ENCODE measurements at places on chromosomes 5 and 9.

- DNase-seq, result no peak
- no peak overlapping the region for H3K4me3 ChIP-seq
- H3K4me1 ChIP-seq, result peaks cover 7% of the 10 kb centered on the region
- H3K36me3 ChIP-seq, result peaks cover 2% of the 10 kb centered on the region
Measured at GRCh38 chr5:54621709-54622108, 104.2 kb downstream of the SNX18 start.

DNA sequence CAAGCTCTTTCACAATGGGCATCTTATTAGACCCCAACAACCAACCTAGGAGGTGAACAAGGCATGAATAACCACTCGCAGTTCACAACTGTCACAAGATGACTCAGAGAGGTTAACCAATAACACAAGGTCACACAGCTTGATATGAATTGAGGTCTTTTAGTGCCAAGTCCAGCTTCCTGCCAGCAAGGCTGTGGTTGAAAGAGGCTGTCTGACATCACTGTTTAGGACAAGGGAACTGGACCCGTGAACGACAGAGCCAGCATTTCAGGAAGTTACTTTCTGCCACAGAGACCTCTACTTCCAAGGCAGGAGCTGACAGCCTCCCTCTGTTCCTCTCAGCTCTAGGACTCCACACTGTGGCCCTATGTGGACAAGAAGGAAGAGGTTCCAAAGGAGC, 53.4 kb upstream of the ALDH1B1 start:
- peaks cover 4% of the 10 kb centered on the region for H3K36me3 ChIP-seq
- H3K4me1 ChIP-seq, result no peaks in the 10 kb centered on the region
- peaks cover 30% of the 10 kb centered on the region for H3K27me3 ChIP-seq
- no peak overlapping the region for H3K27ac ChIP-seq
- no peak overlapping the region for H3K4me3 ChIP-seq

DNA sequence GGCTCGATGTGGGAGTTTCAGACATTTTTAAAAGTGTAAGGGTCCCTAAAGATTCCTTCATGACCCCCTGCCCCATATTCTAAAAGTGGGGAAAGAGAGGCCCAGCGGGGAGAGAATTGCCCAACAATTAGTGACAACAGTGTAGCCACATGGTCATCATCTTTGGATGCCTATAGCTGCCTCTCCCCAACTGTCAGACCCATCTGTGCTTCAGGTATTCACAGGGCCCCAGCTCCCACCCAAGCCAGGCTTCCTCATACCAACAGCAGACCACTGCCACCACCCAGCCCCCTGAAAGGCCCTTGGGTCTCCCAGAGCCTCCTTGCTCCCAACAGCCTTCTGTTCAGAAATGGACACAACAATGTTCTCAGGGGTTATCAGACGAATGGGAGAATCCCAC, 4.1 kb downstream of the BICD2 start:
- no peak overlapping the region for H3K4me3 ChIP-seq
- H3K27me3 ChIP-seq, result no peaks in the 10 kb centered on the region
- DNase-seq, result no peak
- no peaks in the 10 kb centered on the region for H3K36me3 ChIP-seq
- peak overlapping the region; percentile 27 for H3K27ac ChIP-seq

DNA sequence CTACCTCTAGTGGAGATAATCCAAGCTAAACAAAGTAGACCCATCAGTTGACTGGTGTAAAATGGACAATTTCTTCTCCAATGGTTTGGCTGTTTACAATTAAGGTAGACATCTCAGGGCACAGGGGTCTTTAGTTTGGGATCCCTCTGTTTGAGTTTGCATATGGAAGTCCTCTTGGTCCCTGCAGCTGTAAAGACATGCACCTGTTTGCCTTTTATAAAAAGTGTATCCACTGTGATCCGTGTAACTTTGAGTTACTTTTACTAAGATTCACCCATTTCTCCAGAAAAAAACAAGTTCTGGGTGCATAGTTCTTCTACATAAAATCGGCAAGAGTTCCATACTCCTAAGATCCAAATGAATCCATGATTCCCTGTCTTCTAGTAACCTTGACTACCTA, 374.7 kb upstream of the ADAMTS16 start:
- no peaks in the 10 kb centered on the region for H3K36me3 ChIP-seq
- no peak overlapping the region for H3K4me3 ChIP-seq
- no peak overlapping the region for H3K27ac ChIP-seq
- DNase-seq, result no peak
- H3K4me1 ChIP-seq, result no peaks in the 10 kb centered on the region
- H3K27me3 ChIP-seq, result no peaks in the 10 kb centered on the region

DNA sequence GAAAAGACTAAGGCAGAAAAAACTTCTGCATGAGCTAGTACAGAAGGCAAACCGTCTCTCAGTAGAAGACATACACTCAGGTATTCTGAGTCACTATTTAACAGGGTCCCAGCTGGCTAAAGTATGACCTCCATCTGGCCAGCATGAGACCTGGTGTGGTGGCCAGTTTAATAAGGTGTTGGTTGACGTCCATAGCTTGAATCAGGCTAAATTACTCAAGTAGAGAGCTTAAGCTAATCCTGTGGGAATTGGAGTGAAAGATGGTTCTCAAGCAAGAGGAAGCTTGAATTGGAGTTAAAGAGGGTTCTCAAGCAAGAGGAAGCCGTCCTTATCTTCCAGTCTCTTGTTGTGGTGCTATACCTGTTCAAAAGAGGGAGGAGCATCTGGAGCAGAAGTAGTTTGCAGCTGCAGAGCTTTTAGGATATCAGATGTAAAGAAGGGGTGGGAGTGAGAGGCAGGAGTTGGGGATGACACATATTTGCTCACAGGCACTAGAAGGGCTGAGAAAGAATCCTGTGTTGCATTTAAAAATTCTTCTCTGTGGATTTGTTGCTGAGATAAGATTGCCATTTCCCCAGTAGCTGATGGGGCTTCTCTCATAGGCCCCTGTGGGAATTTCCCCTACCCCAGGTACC, 136.1 kb upstream of the RUSC2 start:
- peaks cover 12% of the 10 kb centered on the region for H3K4me1 ChIP-seq
- no peak overlapping the region for H3K4me3 ChIP-seq
- H3K27ac ChIP-seq, result no peak overlapping the region

GRCh38 chr5:76468635-76469425, 65.7 kb downstream of the IQGAP2 start:
- peaks cover 45% of the 10 kb centered on the region for H3K4me1 ChIP-seq
- no peak overlapping the region for H3K4me3 ChIP-seq
- peaks cover 4% of the 10 kb centered on the region for H3K36me3 ChIP-seq
- H3K27me3 ChIP-seq, result no peaks in the 10 kb centered on the region
- H3K27ac ChIP-seq, result peak overlapping the region; percentile 99
- DNase-seq, result no peak

- DNase-seq, result no peak
- no peak overlapping the region for H3K4me3 ChIP-seq
- peaks cover 12% of the 10 kb centered on the region for H3K36me3 ChIP-seq
- peaks cover 51% of the 10 kb centered on the region for H3K4me1 ChIP-seq
- no peaks in the 10 kb centered on the region for H3K27me3 ChIP-seq
Measured at GRCh38 chr5:131541762-131542161, 93.3 kb downstream of the RAPGEF6 start.

Measured in T-helper 17 cell (primary cell).